ENCODE measurements at places on chromosomes 1 and 21. TPM values are rescaled to one million over a fixed set of nuclear protein-coding genes. Genes with fewer than 3 reads are reported as not detected.

Gene NCMAP
- not detected for total RNA-seq

Gene PRDX6
- 201 TPM for total RNA-seq

Gene NBPF8
- total RNA-seq, result 9.1 TPM

Gene LCE2B
- total RNA-seq, result not detected

Gene GCSAML
- total RNA-seq, result not detected

Gene FCRL6
- not detected for total RNA-seq

Gene MYCL
- total RNA-seq, result 3.7 TPM

Gene LCE2C
- not detected for total RNA-seq

Gene GJA8
- total RNA-seq, result not detected

Gene PIGR
- not detected for total RNA-seq
